ENCODE measurements at places on chromosomes 7 and 10. TPM values are rescaled to one million over a fixed set of nuclear protein-coding genes. Genes with fewer than 3 reads are reported as not detected.

- H3K4me1 ChIP-seq, result no peaks in the 10 kb centered on the region
- no peak overlapping the region for H3K27ac ChIP-seq
- no peak overlapping the region for H3K4me3 ChIP-seq
- DNase-seq, result no peak
Observed at GRCh38 chr10:105139363-105139896, 498.3 kb downstream of the SORCS3 start.

DNA sequence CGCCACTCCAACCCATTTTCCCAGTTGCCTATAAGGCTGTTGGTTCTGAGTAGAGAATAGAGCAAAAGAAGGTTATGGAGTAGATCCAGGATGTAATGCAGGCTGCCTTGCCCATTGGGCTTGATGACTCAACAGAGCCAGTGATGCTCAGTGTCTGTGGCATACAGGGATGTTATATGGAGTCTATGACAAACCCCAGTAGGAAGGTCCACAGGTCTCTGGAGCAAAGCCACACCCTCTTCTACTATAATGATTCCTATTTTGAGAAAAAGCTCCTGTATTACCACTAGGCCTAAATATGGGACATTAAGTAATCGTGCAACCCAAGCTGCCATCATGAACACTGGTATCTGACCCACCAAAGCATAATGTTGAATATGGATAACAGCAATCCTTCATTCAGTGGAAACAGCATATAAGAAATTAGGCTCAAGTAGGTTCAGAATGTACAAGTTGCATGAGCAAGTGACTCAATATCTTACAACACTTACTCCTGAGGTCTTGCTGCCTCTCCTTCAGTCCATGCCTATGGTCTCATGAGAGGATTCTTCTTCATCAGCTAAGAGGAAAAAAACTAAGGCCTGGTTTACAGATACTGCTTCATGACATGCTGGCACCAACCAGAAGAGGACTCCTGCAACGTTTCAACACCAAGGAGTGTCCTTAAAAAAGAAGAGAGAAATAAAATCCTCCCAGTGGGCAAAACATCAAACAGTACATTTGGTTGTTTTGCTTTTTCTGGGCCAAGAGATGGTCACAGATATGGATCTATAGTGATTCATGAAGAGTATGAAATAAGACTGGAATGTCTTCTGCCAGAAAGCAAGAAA, 14.8 kb upstream of the FHIP2A start:
- H3K4me1 ChIP-seq, result no peaks in the 10 kb centered on the region
- DNase-seq, result no peak
- H3K4me3 ChIP-seq, result no peak overlapping the region
- no peaks in the 10 kb centered on the region for H3K27me3 ChIP-seq
- no peak overlapping the region for H3K27ac ChIP-seq

Gene SMKR1
- polyA plus RNA-seq, result 0.37 TPM

Gene H2BK1
- polyA plus RNA-seq, result not detected

Gene EGR2
- 16.1 TPM for polyA plus RNA-seq

Gene ZNF804B
- not detected for polyA plus RNA-seq

Gene FAM107B
- 85.9 TPM for polyA plus RNA-seq
